ENCODE measurements at places on chromosomes 5 and 9.
A peak's percentile ranks its signal among the peaks of the same experiment; 100 is the strongest.

GRCh38 chr5:103582364-103582763 is 19.8 kb upstream of the NUDT12 start:
- peak; percentile 67 for DNase-seq

DNA sequence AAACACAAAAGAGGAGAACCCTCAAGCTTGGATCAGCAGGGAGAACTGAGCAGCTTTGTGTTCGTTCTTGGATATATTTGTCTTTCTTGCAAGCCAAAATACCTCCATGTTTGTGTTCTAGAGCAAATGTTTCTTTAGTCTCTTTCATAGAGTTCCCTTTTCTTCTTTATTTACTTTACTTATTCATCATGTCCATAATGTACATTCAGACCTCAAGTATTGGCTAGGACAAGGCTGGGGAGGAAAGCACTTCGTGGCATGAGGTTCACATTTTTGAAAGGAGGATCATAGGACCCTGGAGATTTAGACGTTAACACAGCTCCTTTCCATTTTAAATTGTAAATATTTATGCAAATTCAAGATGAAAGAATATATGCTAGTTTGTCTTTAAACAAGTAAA is 590.2 kb upstream of the MEF2C start:
- DNase-seq, result no peak

- no peak for DNase-seq
These were observed 34.0 kb upstream of the CLINT1 start for GRCh38 chr5:157892974-157893373.

GRCh38 chr5:859391-859790 is 8.6 kb upstream of the ZDHHC11 start:
- DNase-seq, result no peak

DNA sequence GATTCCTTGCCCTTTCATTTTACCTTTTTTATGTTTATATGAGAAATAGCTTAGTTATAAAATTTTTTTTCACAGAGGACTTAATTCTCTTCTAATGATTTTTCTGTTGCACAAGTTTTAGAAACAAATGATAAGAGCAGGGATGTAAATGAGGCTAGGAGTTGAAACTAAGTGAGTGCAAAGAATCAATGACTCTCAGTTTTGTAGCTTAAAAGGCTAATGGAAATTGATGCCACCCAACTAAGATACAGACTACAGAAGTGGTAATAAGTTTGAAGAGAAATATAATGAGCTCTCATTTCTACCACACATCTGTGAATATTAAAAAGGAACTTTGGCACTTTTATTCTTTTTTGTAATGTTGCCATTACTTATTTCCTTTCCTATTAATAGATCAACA is 105.1 kb downstream of the LURAP1L start:
- no peak for DNase-seq

DNA sequence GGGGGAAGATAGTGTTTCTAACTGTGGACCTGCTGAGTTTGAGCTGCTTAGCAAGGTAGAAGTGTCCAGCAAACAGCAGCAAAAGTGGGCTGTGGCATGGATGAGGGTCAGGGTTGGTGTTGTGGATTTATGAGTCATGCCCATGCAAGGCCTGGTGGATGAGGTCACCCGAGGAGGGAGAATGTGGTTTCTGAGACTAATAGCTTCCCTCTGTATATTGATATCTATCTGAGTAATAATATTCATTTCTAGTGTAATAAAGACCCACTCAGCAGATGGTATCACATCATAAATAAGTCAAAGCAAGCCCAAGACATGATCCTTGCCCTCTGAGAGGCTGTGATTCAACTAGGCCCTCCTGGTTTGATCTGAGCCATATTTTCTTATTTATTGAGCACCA is 597.8 kb upstream of the CLINT1 start:
- no peak for DNase-seq

GRCh38 chr9:95623640-95624039 is 106.9 kb upstream of the PTCH1 start:
- DNase-seq, result no peak

DNA sequence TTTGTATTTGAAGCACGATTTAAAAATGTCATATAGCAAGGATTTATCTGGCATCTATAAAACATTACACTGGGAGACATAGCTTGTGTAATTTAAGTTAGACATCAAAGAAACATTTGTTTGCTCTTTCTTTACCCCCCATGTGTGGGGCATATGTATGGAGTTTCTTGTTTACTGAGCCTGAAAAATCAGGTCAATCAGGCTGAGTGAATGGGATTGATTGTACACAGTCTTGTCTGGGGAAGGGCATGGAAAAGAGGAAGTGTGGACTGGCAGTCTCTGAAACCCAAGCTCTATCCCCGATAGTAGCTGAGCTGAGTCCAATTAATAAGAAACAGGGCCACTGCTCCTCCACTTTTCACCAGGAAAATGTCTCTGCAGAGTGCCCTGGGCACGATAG is 49.4 kb downstream of the SLC46A2 start:
- DNase-seq, result no peak

GRCh38 chr5:142821733-142822487 is 51.7 kb downstream of the ARHGAP26 start:
- DNase-seq, result no peak

DNA sequence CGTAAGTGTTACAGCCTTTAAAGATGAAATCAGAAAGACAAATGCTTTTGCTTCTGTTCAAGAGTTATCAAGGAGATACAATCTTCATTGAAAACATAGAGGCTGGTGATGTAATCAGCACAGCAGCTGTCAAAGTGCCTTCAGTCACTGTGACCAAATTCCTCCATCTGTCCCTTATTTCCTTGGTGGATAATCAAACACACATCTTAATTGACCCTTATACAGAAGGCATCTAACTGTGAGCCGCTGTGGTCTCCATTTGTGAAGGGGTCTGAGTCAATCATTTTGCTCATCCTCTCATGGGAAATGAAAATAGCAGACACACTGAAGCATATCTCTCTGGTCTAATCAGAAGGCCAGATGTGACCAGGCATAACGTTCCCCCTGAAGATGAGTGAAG is 130.1 kb upstream of the TLR4 start:
- DNase-seq, result no peak

GRCh38 chr5:134148316-134148715 is 28.4 kb downstream of the SKP1 start:
- no peak for DNase-seq

DNA sequence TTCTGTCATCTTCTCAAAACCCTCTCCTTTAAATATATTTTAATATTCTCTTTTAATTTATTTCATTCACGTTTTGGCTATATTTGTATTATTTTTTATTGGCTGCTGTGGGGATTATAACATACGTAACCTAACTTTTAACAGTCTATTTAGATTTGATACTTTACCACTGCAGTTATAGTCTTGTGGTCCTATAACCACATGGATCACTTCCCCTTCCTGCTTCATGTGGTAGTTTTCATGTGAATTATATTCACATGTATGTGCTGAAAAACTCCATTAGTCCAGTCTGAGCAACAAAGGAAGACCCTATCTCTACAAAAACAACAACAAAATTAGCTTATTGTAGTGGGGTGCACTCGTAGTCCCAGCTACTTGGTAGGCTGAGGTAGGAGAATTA is 34.3 kb downstream of the CENPP start:
- no peak for DNase-seq

GRCh38 chr9:126793686-126794417 is 11.0 kb upstream of the ZBTB43 start:
- DNase-seq, result no peak

GRCh38 chr9:119792242-119792641 is 423.0 kb upstream of the BRINP1 start:
- no peak for DNase-seq

DNA sequence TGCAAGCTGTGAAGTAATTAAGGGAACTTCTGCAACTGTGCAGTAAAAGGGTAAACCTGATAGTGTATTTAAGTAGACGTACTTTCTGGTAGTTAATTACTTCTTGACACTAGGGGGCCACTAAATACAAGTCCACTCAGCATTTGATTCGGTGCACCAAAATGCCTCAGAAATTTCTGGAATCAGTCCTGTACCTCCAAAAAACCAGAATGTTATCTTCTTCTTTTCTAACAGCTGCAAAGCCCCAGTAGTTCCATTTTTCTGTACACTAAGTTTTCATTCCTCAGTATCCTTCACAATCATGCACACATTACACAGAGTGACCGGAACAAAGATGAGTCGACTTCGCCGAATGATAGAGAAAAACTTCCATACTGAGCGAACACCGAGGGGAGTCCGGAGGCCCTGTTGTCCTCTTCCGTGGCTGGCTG is 484 bp downstream of the GFM2 start:
- no peak for DNase-seq

- DNase-seq, result no peak
These were observed 57.5 kb downstream of the EPB41L4B start for GRCh38 chr9:109263358-109263757.

DNA sequence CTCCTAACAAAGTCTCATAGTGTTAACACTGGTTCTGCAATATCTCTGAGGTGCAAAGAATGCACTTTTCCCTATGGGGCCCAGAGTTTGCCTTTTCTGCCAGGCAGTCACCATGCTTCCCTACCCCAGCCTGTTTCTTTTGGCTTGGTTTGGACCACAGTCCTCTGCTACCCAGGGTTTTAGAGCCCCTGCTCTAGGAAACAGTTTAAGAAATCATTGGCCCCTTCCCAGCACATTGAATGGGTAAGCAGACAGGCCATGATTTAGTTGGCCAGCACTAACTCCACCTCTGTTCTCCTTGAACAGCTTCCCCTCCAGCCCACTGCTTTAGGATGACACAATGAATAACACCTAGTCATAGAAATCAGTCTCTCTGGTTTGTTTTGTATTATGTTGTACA is 73.2 kb downstream of the UBAP1 start:
- no peak for DNase-seq

- DNase-seq, result no peak
These were observed 580.9 kb upstream of the WWC1 start for GRCh38 chr5:167710444-167711073.

GRCh38 chr5:67652201-67652600 is 455.6 kb upstream of the CD180 start:
- no peak for DNase-seq

GRCh38 chr5:75823811-75824210 is 106.6 kb upstream of the POC5 start:
- DNase-seq, result no peak
